ENCODE measurements at places on chromosomes 1 and 21.

GRCh38 chr1:154181944-154182343 is 10.0 kb downstream of the TPM3 start:
- no peak for DNase-seq

- DNase-seq = peak; percentile 61
Measured at GRCh38 chr21:33894736-33895288, 20.8 kb downstream of the ATP5PO start.

GRCh38 chr1:203969846-203970245 is 103.1 kb upstream of the SOX13 start:
- DNase-seq = no peak

GRCh38 chr21:41976611-41977010 is 22.8 kb upstream of the C2CD2 start:
- no peak for DNase-seq

DNA sequence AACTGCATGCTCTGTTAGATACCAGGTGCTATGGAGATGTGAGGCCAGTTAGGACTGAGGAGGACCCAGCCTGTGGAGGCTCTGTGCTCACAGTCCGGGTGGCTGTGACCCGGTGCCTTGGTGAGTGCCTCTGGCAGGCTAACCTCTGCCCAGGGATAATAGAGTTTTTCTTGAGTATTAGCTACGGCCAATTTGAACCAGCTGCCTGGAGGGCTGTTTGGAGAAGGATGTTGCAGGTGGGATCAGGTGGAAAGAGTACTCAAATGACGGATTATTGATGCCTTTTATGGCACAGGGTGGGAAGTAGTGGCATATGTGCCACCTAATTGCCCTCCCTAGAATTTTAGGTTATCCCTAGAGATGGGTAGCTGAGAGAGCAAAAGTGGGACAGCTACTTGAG is 182.7 kb downstream of the GRIK3 start:
- DNase-seq = no peak

GRCh38 chr1:29540801-29541357 is 304.6 kb downstream of the PTPRU start:
- no peak for DNase-seq

GRCh38 chr1:12336413-12336812 is 106.6 kb downstream of the VPS13D start:
- no peak for DNase-seq
